ENCODE measurements at places on chromosomes 1 and 21.

- DNase-seq, result no peak
Observed at GRCh38 chr1:197224160-197224559, 43.9 kb upstream of the CRB1 start.

DNA sequence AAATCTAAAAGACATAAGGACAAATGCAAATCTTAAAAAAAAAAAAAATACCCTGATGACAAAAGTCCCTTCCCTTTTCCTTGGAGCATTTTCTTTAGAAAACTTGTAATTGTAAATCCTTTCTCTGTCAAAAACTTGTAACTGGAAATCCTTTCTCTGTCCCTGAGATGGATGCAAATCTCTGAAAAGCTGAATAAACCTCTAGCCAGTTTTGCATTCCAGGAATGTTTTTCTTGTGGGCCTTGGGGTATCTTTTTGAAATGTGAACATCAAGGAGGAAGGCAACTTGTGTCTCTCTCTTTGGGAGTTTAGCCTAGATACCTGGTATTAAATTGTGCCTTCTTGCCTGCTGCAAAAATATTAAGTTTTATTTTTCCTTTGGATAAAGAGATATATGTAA is 305.3 kb downstream of the KCNT2 start:
- no peak for DNase-seq

GRCh38 chr1:63127376-63127775 is 195.0 kb upstream of the FOXD3 start:
- DNase-seq, result no peak

GRCh38 chr1:13769830-13770229 is 69.8 kb downstream of the PRDM2 start:
- no peak for DNase-seq

- no peak for DNase-seq
Observed at GRCh38 chr1:28457678-28458077, 48.2 kb upstream of the RCC1 start.

DNA sequence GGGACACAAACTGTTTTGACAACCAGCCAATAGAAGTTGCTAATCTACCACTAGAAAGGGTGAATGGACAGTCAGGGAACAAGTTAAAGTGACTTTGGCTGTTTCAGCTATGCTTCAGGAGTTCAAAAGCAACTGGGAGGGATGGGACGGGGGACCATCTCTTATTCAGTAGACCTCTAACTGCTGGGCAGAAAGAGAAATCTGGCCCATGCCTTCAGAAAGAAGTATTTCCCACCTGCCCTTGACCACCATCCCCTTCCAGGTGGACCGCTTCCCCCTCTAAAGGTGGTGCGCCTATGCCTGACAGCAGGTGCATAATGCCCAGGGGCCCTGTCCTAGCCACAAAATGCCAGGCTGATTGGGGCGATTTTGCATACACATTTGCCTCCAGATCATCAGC is 5.2 kb downstream of the ITPKB start:
- DNase-seq, result no peak

DNA sequence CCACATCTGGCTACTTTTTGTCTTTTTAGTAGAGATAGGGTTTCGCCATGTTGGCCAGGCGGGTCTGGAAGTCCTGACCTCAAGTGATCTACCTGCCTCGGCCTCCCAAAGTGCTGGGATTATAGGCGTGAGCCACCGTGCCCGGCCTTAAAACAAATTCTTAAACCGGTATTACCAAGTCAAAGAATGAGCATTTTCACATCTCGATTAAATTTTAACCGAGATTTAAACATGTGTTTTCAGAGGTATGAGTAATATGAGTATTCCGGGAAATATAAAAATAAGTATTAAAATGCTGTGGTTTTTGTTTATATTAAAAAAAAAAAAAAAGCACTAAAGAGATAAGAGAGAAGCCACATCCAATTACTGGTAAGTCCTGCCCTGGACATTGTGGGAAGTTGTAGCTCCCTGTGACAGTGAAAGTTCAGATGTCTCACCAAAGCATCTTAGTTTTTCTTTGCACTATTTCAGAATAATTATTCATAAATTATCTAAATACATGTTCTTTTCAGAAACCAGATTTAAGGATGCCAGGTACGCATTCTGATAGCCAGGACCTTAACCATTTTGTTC is 24.9 kb downstream of the ZNF281 start:
- DNase-seq, result no peak

GRCh38 chr1:173934440-173934839 is 17.3 kb upstream of the SERPINC1 start:
- no peak for DNase-seq

DNA sequence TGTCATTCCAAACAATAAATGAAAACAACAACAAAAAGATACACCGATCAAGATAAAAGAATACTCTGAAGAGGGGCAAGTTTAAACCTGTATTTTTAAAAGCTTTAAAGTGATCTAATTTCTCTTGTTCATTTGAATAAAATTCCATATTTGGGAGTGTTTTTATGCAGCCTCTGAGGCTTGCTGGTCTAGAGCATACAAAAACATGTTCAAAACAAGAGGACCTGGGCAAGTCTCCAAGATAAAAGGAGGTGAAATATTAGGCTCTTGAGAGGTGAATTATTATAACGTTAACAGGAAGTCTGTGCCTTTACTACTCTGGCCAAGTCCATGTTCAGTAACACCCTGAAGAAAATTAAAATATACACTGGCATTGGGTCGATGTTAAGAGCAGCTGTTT is 20.1 kb downstream of the URB1 start:
- no peak for DNase-seq

- peak; percentile 63 for DNase-seq
Observed at GRCh38 chr1:28860332-28861073, 48.5 kb downstream of the OPRD1 start.

DNA sequence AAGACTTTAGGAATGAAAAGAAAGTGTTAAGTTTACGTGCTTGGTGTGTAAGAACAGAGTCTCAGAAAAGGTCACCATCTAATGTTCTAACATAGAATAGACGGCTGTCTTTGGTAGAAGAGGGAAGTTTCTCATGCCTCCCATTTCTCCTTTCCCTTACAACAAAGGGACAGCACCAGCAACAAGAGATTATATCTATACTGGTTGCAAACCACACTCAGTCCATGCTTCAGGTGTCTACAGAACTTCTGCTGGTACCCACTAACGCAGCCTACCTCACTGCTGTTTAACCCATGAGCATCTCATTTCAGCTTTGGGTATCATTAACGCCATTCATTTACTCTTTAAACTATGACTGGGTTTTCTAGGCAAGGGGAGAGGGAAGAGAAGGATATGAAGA is 9.2 kb upstream of the ITPKB start:
- no peak for DNase-seq

GRCh38 chr1:14929547-14930246 is 223.8 kb upstream of the TMEM51 start:
- DNase-seq, result peak; percentile 40

DNA sequence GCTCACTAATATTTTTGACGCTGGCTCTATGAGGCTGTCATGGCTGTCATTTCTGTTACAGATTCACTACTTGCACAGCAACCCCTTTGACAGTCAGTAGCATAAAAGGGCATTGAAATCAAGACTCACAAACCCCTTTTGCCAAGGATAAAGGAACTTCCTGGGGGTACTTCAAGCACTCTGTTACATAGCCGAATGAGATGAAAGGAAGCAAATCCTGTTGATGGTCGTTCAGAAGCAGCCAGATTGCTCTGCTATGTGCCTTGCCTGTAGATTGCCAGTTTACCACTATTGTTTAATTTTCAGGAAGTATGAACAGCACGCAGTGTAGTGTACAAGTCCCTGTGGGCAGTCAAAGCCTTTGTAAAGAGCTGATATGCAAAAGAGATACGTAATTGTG is 296.2 kb downstream of the LRRIQ3 start:
- no peak for DNase-seq

- DNase-seq, result peak; percentile 32
Observed at GRCh38 chr1:241999026-241999425, at the start of gene MAP1LC3C. Gene MAP1LC3C, minus strand, starts transcription at chr1:241999098. Its CDS starts 90 bp downstream, at chr1:241999008.

DNA sequence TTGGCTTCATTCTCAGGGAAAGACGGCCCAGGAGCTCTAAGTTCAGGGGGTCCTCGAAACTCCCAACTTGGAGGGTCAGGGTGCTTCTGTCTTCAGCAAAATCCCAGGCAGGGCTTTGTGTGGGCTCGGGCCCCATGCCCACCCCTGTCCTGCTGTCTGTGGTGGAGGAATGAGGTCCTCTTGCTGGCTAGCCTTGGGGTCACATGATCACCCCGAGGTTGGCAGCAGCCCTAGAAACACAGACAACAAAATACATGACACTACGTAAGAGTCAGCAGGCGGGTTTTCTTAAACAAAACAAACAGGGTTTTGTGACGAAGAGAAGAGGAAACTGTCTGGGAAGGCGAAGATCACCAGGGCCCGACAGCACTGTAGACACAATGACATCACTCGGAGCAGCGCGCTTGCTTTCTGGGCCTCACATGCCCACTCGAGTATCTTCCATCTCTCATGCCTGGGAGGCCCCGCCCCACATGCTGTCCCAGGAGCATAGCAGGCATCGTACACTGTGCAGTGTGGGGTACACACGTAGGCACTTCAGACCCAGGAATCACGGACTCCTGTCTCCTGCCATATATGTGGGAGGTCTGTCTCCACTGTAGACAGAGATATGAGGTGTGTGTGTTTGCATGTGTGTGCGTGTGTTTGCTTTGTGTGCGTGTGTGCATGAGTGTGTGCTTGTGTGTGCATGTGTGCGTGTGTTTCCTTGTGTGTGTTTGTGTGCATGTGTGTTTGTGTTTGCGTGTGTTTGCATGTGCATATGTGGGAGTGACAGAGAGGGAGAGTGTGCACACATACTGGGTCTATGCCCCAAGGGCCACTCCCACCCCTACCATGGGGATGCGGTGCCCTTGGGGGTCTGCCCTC is 94.7 kb downstream of the SIK1 start:
- no peak for DNase-seq

DNA sequence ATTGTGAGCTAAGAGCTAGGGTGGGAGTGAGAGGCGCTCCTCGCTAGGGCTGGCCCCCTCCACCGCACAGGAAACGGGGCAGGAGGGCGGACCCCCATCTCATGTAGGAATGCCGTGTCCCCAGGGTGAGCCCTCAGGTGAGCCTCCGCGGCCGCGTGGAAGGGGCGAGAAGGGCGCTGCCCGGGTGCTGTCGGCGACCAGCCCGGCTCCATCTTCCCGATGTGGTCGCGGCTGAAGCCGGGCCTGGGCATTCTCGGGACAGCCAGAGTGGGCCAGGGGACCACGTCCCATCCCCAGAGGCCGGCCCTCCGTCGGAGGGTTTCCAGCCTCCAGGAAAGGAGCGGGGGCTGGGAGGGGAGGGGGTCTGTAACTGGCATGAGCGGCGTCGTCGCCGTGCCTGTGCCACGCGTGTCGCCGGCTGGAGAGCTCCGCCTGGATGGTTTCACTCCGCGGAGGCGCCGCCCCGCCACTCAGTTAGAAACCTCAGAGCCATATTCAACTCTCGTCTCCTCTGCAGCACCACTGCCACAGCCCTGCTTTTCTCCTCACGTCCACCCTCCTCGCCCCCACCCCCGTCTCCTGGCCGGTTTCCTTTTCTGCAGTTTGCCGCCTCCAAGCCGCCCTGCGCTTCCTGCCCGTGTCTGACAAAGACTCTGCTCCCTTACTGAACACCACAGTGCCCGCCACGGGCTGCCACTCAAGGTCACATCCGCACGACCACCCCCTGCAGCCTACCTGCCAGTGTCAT is at the start of gene TMEM269:
TSS of gene TMEM269 (plus strand) at position 46 of the 748 bp plus-strand sequence. CDS start 4,903 bp downstream, outside the sequence.
- DNase-seq, result peak; percentile 23

GRCh38 chr1:197604302-197604701 is 171.0 kb downstream of the DENND1B start:
- DNase-seq, result no peak

DNA sequence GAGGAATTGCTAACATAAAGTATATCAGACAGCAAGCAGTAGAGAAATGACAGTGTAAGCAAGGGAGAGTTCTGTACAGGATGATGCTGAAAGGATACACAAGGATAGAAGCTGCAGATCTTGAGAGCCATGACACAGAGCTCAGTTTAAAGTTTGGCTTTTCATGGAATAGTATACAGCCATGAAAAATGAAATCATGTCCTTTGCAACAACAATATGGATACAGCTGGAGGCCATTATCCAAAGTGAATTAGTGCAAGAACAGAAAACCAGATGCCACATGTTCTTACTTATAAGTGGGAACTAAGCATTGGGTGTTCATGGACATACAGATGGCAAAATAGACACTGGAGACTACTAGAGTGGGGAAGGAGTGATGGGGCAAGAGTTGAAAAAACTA is 169.8 kb downstream of the ST6GALNAC5 start:
- no peak for DNase-seq

GRCh38 chr1:50333595-50333974 is 89.7 kb downstream of the DMRTA2 start:
- peak; percentile 82 for DNase-seq

GRCh38 chr1:91684481-91685196 is 184.0 kb downstream of the CDC7 start:
- no peak for DNase-seq

All from glutamatergic neuron (in vitro differentiated cells).